AG08395 (cell line): ENCODE measurements at places on chromosomes 2 and 18.

- DNase-seq = no peak
Observed at GRCh38 chr2:219159771-219160185, 837 bp downstream of the NHEJ1 start.

GRCh38 chr2:59236723-59237122, 995.6 kb upstream of the FANCL start:
- DNase-seq = peak; percentile 8

GRCh38 chr2:121884078-121884477, 128.6 kb downstream of the TSN start:
- no peak for DNase-seq

DNA sequence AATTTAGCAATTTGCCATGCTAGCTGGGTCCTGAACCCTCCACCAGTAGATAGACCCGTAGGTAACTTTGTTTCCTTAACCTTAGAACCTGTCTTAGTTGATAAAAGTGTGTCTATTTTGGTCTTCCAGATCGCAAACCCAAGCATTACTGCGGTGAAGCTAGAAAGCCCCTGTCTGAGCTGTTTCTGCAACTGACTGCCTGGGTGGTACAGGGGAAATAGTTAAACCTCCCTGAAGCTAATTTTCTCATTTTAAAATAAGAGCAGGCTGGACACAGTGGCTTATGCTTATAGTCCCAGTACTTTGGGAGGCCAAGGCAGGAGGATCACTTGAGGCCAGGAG, 101.7 kb upstream of the MSH2 start:
- DNase-seq = no peak

DNA sequence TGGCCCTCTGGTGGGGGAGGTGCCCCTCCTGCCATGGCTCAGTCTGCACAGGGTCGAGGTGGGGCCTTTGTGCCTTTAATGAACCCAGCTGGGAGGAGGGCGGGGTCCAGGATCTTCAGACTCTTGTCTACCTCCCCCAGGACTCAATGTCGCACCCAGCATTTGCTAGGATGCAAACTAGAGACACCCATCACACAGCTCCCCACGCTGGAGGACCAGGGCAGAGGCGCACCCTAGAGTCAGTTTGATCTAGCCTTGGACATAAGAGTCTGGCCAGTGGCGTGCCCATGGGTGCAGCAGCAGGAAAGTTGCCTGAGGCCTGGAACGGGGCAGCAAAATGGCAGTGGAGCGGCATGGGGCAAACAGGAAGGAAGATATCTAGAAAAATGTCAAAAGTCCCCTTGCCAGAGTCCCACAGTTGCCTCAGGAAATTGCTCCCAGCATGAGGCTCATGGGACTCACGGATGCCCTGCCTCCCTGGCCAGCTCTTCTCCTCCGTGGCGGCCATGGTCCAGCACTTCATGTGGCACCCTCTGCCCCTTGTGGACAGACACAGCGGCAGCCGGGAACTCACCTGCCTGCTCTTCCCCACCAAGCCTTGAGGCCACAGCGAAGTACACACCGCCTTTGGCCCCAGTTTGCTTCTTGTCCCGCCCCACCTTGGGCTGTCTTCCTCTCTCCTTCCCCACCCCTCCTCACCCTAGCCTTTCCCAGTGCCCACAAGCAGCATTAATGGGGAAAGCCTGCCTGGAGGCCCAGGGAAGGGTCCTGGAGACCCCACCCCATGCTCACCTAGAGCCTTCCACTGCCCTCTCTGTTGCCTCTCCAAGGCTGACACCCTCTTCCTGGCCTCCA, 17.7 kb downstream of the SH2D6 start:
- DNase-seq = no peak

DNA sequence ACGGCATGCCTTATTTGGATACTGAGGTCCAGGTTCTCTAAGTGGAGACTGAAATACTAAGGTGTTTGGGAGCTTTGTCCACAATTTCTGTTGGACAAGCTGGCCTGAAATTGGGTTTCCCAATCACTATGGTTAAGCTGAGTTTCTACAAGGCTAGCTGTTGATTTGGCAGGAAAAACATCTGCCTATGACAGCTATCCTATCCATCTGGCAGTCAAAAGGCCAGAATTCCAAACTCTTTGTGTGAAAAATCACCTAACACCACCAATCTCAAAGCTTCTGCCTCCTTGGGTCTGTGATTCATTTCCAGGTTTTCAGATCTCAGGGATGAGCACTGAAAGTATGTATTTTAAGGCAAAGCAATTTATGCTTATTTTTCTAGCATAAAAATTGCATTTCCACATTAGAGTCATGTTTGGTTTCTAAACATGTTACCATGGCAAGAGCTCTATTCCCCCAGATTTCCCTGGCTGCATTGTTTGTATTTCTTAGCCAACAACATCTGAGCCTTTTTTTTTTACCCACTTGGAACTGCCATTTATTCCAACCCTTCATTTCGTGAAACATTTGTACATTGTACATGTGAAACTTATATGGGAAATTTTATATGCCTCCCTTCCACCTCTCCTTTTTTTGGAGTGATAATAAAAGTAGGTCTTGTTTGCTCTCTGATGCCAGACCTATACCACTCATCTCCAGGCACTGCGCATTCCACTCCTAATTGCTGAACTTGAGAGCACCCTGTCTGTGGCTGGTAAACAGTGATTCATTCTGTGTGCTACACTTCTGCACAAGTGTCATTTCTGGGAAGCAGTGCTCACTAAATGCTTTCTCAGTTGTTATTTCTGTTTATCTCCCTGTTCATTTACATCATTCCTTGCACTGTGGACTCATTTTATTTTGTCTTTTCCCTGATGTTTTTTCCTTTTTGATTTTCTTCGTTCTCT, 15.9 kb upstream of the CCDC85A start:
- peak; percentile 66 for DNase-seq

DNA sequence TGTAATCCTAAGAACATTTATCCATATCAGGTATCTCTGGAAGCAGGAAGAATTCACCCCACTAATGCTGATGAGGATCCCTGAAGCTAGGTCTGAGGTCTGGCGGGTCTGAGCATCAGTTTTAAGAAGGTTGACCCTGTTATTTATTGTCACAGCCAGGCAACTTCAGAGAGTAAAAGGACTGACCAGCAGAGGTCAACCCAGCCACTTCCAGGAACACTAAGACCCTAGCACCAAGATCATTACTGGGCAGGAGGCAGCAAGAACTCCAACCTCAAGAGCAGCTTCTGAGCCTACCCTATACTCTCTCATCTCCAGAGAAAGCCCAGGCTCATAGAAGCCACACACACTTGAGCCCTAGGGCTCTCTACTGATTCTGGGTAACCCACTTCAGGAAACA, 901.4 kb downstream of the DCDC2C start:
- DNase-seq = no peak

DNA sequence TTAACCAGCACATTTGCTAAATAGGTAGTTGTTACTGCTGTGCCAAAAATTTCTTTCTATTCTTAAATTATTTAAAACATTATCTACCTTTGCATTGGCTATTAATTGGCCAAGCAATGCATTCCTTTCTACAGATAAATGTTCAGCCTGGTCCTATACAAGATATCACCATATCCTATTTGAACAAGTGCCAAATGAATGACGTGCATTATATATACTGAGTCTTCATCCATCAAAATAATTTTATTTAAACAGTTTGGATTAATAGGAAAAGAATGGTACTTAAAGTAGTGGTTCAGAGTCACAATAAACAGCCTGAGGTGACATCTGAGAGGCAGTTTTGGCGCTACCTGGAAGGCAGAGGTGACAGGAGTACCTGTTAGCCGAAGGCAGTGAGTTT, 230.1 kb upstream of the EPAS1 start:
- no peak for DNase-seq

- DNase-seq = no peak
Observed at GRCh38 chr2:237900891-237901831, 41.7 kb downstream of the RAMP1 start.

DNA sequence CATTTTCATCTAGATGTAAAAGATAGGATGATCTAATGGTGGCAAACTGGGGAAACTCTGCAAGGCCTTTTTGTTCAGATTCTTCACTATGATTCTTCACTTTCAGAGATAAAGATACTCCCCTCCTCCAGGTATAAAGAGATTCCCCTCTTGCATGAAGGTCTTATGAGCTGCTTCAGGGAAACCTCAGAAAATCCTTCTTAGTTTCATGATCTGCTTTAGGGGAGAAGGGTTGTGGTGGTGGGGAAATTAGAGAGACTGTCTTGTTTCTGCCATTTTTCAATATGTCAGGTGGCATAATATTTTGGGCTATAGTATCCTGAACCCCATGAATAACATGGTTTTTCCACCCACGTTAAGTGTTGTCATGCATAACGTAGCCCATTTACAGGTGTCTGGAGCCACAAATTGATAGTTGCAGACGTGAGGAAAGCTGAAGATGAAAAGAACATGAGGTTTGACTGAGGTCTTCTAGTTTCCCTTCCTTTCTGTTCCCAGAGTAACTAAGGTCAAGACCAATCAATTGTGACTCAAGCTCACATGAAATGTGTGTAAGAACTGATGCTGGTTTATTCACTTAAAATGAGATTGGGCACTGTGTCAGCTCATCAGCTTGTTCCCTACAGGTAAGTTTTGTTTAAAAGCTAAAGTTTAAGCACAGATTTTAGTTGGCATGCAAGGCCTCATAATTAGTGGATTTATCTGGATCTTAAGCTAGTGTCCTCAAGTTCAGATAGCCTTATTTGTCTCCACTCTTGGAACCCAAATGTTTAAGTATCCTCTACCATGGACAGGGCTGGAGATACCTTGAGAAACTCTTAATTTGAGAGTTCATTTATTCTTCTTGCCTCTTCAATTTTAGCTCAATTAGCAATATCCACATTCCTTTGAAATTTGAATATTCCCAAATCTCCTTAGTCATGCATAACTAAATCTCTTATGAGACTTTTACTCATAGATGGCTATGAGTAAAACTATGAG, 304.5 kb upstream of the FANCL start:
- no peak for DNase-seq

GRCh38 chr2:29983308-29983707, 61.9 kb upstream of the ALK start:
- no peak for DNase-seq

- DNase-seq = no peak
Observed at GRCh38 chr2:173969886-173970285, 4.7 kb upstream of the SP3 start.
